Stimulated activated CD4-positive, alpha-beta T cell treated with anti-CD3 and anti-CD28 coated beads, Interleukin-15, amount 100 ng/mL, for 48 hours (primary cell): ENCODE measurements at places on chromosomes 6 and 20.

DNA sequence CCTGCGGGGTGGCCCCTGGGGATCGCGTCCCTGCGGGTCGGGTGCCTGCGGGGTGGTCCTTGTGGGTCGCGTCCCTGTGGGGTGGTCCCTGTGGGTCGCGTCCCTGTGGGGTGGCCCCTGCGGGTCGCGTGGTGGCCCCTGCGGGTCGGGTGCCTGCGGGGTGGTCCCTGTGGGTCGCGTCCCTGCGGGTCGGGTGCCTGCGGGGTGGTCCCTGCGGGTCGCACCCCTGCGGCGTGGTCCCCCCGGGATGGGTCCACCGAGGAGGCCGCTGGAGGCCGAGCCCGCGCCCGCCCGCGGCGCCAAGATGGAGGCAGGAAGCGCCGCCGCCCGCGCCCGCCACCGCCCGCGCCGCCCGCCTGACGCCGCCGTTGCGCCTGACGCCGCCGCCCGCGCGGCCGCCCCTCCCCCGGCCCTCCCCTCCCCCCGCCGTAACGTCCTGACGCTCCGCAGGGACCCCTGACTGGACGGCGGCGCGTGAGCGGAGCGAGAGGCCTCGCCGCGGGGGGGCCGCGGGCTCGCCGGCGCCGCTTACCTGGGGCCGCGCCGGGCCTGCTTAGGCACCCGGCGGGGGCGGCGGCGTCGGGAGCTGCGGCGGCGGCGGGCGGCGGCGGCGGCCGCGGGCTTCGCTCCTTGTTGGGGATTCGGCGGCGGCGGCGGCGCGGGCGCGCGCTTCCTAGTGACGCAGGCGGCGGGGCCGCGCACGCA lies at the start of gene GMEB2:
Gene GMEB2, minus strand, starts transcription at position 678 of the 705 bp plus-strand sequence. CDS start 7,704 bp downstream, outside the sequence.
- peak; percentile 67 for DNase-seq

GRCh38 chr6:4463236-4463635 lies 313.0 kb upstream of the CDYL start:
- no peak for DNase-seq

GRCh38 chr6:145713773-145714172 lies 21.5 kb downstream of the EPM2A start:
- DNase-seq, result no peak

DNA sequence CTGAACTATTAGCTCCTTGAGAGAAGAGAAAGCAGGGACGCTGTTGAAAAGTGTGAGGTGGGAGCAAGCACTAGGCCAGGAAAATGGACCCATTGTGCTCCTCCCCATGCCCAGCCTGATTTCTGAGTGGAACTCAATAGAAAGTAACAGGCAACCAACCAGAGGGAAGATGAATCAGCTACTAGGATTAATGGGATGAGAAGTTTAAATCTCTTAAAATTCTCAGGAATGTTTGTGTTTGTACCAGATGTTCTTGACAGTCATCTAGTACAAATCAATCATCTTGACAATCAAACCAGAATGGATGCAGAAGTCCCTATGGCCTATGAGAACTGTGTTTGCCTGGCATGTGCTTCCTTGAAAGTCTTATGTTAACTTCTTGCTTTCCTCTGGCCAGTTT lies 48.9 kb downstream of the HDDC2 start:
- DNase-seq, result no peak

DNA sequence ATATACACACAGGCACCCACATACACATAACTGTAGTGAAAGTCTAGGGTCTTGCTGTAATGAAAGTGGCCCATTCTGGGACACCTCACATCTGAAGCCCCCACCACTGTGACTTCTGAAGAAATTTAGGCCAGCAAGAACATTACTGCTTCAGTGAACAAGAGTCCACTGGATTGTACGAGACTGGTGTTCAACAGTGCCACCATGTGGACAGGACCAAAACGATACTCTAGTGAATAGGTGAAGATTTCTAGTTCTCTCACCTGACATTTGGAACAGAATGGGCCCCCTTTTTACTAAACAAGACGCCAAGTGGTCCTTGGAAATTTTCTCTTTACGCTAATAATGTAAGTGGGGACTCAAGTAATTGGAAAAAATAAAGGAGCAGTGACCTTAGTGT lies 156.9 kb downstream of the MAFB start:
- DNase-seq, result no peak

DNA sequence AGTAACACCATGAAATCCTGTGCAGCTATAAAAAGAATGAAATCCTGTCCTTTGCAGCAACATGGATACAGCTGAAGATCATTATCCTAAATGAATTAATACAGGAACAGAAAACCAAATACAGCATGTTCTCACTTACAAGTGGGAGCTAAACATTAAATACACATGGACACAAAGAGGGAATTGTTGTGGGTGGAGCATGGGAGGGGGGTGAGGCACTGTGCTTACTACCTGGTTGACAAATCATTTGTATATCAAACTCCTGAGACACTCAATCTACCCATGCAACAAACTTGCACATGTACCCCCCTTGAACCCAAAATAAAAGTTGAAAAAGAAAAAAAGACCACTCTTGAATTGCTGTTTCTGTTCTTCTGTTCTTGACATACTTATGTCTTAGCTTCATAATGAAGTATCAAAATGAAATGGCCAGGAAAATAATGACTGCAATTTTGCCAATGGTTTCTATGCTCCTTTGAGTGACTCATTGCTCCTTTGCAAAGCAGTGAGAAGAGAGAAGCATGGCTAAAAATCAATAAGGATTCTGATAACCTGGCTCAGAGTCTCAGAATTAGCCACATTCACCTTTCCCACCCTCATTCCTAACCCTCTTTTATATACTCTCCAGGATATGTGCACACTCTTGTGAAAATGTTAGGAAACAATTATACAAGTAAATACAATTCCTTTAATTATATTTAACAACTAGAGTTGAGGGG lies 71.0 kb downstream of the CYP39A1 start:
- DNase-seq, result no peak

DNA sequence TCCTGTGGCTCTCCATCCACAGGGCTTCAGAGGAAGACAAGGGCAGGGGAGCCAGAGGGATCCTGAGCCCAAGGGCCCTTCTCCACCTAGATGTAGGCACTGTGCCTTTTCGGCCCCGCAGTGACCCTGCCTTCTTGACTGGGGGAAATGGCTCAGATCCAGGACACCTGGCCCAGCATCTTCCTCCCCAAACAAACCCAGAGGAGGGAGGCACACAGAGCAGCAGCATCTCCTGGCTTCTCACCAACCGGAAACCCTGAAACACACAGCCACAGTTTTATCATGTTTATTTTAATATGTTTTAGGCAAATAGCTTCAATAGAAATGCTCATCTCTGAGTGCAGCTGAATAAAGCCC lies 84.5 kb upstream of the LRFN2 start:
- no peak for DNase-seq

- DNase-seq, result no peak
Measured at GRCh38 chr6:170156448-170157375, 134.2 kb downstream of the DLL1 start.

DNA sequence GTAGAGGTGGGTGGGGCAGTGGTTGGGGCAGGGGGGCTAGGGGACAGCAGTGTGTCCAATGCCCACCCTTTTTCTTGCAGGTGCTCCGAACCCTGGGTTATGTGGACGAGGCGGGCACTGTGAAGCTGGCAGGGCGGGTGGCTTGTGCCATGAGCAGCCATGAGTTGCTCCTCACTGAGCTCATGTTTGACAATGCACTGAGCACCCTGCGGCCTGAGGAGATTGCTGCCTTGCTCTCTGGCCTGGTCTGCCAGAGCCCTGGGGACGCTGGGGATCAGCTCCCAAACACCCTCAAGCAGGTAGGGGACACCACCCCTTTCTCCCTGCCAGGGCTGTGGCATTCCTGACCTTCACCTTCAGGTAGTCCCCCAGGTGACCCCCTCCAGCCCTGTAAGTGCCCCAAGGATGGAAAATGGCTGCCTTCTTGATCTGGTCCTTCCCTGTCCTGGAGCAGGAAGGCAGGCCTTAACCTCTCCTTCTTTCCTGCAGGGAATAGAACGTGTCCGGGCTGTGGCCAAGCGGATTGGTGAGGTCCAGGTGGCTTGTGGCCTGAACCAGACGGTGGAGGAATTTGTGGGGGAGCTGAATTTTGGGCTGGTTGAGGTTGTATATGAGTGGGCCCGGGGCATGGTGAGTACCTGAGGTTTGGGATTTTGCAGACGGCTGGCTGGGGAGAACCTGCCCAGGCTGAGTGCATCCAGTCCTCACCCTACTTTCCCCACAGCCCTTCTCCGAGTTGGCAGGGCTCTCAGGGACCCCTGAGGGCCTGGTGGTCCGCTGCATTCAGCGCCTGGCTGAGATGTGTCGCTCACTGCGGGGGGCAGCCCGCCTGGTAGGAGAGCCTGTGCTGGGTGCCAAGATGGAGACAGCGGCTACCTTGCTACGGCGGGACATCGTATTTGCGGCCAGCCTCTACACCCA lies 2.9 kb downstream of the DXO start:
- DNase-seq, result no peak

GRCh38 chr6:131946992-131947955 lies 3.9 kb downstream of the CCN2 start:
- no peak for DNase-seq
